Jurkat, Clone E6-1 (cell line): ENCODE measurements at places on chromosomes 7 and 10.

DNA sequence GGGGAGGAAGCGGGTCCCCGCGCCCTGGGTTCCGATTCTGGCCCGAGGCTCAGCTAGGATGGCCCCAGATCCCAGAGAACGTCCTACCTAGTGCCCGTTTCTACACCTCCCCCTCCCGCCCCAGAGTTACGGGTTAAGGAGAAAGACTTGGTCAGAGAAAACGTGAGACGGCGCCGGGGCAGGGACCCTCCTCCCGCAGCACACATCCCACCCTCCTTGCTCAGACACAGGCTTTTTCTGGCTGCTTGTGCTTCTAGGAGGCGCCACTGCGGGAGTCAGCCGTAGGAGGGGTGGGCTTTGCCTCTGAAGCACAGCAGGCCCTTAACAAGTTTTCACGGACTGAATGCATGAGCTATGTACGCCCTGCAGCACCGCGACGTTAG, 104.9 kb upstream of the LEP start:
- no peak for DNase-seq

DNA sequence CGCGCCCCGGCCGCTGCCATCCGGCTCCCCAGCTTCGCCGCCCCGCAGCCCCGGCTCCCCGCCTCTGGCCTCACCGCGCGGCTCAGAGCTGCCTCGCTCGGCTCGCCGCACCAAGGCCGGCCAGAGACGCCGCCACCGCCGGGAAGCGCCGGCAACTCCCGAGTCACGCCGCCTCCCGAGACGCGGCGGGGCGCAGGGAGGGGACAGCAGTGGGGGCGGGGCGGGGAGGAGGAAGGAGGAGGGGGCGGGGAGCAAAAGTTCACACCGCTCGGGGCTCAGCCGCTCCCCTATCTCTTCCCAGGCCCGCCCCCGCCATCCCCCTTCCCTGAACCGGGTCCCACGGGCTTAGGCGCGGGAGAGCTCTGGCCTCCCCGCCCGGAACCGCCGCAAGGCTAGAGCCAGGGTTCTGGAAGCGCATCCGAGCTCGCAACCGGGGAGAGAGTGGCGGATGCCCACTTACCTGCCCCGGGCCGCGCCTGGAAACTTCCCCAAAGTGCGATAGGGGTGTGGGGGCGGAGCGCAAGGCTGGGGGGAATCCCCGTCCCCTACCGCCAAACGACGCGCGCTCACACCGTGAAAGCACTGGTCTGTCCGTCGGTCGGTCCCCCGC, 1.0 kb downstream of the CHST15 start:
- DNase-seq, result no peak

GRCh38 chr10:110868981-110869380, 2.7 kb upstream of the PDCD4 start:
- peak; percentile 69 for DNase-seq

GRCh38 chr7:70374772-70375533, 757.0 kb upstream of the GALNT17 start:
- DNase-seq, result no peak

DNA sequence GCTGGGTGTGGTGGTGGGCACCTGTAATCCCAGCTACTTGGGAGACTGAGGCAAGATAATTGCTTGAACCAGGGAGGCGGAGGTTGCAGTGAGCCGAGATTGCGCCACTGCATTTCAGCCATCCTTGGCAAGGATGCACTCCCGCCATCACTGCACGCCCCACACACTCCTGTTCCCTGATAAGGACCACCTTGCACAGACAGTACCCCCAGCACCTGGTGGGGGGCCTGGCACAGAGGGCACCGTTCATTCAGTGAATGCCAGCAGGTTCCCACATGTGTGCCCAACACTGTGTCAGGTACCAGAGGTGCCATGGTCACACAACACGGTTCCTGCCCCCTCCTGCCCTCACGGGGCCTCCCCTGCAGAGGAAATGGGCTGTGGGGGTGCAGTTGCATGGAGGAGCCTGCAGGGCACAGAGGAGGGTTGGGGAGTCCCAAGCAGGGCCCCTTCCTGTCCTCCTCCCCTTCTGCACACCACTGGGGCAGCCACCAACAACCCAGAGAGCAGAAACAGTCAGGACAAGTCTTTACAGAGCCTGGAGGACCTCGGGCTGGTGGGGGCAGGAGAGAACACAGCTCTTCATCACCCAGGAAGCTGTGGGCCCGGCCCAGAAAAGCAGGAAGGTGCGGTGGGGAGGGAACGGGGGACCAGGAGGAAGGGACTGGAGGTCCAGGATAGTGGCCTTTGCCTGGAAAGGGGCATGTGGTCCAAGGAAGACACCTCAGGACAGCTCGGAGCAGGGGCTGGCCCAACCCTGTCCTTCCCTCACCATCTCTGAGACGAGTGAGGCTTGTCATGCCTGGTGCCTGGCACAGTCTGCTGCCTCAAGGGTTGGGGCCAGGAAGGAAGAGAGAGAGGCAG, 7.1 kb downstream of the CRYGN start:
- DNase-seq, result peak; percentile 55

DNA sequence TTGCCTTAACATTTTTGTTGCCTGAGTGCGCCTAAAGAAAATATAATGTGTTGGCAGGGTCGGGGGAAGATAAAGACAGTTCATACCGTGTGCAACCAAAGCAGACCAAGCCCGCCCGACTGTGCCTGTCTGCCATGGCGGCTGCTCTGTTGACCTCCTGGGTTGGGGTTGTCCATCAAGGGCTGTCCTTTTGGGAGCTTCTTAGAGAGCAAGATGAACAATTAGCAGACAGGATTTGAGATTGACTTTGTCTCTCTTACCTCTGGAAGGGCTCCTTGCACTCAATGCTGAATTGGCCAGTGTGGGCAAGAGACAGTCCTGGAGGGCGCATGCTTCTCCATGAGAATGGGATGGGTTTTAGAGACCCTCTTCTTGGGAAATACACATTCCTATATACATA, 319.6 kb downstream of the GLRX3 start:
- no peak for DNase-seq

GRCh38 chr10:43190775-43191174, 52.5 kb downstream of the CSGALNACT2 start:
- no peak for DNase-seq

GRCh38 chr10:33861016-33861704, 526.7 kb upstream of the NRP1 start:
- no peak for DNase-seq

- no peak for DNase-seq
Measured at GRCh38 chr7:41826641-41827040, 123.8 kb upstream of the INHBA start.

DNA sequence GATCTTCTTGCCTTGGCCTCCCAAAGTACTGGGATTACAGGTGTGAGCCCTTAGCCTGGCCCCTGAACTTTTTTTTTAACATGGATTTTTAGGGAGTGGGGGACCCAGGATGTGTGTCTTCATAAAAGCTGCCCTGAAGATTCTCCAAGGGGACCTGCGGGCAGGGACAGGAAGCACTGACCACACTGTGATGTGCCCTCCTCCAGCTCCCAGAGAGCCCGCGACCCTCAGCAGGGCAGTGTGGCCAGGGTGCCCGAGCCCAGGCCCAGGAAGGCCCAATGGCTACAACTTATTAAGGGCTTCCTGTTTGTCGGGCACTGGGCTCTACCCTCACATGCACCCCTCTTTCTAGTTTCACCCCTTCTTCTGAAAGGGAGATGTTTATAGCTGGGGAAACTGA, 2.5 kb upstream of the RET start:
- no peak for DNase-seq

DNA sequence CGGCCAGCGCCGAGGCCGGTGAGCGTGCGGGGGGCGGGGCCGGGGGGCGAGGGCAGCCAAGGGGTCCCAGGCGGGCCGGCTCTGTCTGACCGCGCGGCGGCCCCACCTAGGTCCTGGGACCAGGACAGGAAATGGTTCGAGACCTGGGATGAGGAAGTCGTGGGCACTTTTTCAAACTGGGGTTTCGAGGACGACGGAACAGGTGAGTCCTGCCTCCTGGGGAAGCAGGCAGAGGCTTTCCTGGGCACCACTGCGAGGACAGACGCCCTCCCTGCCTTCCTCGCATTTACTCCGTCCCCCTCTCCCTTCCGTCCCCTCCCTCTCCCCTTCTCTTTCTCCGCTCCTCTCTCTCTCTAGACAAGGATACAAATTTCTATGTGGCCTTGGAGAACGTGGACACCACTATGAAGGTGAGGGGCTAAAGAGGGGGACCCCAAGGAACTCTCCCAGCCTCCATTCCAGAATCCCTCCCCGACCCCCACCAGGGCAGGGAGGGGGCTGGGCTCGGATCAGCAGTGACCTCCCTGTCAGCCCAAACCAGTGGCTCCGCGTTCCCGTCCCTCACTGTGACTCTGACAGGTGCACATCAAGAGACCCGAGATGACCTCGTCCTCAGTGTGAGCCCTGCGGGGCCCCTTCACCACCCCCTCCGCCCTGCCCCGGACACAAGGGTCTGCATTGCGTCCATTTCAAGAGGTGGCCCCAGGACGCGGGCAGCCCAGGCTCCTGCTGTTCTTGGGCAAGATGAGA, 2.6 kb upstream of the MUC12 start:
- DNase-seq, result no peak

GRCh38 chr10:7117177-7117799, 293.5 kb downstream of the SFMBT2 start:
- DNase-seq, result no peak

- DNase-seq, result no peak
Measured at GRCh38 chr10:76350583-76350982, 919.2 kb downstream of the LRMDA start.

DNA sequence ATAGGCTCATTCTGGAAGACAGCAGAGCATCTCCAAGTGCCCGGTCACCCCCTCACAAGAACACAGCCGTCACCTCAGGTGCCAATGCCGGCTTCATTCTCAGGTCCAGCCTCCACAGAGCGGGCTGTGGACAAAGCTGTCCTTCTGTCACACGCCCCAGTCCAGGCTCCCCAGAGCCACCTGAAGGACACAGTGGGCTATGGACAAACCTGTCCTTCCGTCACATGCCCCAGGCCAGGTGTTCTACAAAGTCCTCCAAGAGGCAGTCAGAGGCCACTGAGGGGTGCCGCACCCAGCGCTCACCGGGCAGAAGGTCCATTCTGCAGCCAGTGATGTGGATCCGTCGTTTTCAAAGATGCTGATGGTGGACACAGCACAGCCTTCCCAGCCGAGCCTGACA, 173.2 kb upstream of the PPP2R2D start:
- DNase-seq, result no peak

DNA sequence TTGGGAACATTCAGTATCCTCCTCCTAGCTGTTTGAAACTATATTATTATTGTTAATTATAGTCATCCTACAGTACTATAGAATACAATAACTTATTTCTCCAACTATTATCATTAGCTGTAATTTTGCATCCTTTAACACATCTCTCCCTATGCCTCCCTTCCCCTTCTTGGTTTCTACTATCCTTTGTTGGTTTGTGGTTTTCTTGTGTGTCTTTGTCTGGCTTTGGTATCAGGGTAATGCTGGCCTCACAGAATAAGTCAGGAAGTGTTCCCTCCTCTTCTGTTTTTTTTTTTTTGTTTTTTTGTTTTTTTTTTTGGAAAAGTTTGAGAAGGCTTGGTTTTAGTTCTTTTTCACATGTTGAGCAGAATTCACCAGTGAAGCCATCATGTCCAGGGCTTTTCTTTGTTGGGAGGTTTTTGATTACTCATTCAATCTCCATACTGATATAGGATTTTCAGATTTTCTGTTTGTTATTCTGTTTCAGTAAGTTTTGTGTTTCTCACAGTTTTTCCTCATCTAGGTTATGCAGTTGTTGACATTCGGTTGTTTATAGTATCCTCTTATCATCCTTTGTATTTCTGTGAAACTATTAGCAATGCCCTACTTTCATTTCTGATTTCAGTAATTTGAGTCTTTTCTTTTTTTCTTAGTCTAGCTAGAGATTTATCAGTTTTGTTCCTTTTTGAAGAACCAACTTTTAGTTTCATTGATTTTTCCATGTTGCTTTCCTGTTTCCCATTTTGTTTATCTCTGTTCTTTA, 21.6 kb downstream of the C1GALT1 start:
- DNase-seq, result peak; percentile 63

DNA sequence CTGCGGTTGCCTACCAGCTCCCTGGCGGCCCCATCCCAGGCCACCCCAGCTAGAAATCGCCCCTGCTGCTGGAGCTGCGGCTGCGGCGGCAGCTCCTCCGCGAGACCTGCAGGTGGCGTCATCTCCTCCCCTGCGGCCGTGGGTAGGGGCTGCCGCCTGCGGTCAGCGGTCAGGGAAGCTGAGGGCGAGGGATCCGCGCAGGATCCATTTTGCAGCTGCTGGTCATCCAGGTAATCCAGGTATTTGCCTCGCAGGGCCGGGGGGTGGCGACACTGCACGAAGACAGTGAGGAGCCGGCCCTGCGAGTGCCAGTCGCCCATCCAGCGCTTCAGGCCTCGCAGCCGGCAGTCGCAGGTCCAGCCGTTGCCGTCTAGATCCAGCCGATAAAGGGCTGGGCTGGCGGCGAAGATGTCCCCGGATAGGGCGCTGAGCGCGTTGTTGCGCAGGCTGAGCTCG, 1.5 kb downstream of the TRIL start:
- no peak for DNase-seq

DNA sequence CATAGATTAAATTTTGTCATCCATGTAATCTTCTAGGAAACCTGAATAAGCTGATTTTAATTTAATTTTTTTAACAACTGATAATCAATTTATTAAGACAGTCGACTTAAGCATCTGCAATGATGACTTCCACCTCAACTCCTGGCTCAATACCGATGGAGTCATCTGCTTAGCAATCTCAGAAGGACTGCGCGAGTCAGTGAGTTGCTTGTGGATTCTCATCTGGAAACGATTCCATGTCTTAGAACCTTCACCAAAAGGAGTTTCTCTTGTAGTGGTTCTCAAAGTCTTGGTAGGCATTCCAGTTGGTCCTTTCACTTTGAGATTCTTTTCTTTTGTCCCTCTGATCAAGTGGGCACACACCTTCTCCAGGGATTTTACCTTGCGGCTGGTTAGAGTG, 85.5 kb downstream of the XRCC2 start:
- DNase-seq, result no peak

DNA sequence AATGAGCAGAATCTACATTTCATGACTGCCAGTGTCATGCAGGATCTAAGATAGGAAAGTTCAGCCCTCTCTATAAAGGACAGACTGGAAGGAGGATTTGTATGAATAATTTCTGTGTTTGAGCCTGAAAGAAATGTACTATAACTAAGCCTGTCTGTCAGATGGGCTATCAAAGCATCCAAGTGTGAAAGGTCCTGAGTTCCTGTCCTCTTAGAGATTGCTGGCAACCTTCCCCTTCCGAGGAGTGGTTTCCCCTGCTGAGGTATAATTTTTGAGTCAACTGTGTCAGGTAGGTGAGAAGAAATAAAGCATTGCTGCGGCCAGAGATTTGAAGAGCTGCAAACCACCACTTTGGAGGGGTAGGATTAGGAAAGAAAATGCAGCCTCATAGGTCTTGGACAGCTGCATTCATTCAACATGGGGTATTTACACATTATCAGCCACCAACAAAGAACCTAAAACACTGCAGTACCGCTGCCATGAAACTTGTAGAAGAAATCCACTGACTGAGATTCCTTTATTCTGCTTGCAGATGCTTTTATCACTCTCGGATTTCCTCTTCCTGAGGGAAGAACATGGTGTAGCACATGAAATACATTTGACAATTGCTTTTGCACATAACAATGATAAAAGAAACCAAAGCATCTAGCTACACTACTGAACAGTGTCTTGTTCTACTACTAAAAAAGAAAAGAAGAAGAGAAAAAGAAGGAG, 189.1 kb downstream of the DGKI start:
- no peak for DNase-seq
